ENCODE measurements at places on chromosomes 7 and 10. TPM values are rescaled to one million over a fixed set of nuclear protein-coding genes. Genes with fewer than 3 reads are reported as not detected.

DNA sequence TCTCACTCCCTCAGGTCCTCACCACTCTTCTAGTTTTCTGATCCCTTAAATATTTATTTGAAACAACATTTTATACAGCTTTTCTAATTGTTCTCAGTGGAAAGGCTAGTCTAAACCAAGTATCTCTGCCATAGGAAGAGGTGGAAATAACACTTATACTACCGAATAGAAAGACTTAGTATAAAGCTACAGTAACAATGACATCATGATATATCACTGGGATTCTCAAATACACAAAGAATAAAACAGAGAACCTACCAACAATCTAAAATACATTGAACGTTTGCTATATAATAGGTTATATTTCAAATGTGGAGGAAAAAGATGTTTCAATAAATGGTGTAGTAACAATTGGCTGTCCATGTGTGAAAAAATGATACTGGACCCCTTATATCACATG is 142.9 kb downstream of the KMT2C start:
- no peak for DNase-seq

Gene CUBN
- 2.4 TPM for total RNA-seq

DNA sequence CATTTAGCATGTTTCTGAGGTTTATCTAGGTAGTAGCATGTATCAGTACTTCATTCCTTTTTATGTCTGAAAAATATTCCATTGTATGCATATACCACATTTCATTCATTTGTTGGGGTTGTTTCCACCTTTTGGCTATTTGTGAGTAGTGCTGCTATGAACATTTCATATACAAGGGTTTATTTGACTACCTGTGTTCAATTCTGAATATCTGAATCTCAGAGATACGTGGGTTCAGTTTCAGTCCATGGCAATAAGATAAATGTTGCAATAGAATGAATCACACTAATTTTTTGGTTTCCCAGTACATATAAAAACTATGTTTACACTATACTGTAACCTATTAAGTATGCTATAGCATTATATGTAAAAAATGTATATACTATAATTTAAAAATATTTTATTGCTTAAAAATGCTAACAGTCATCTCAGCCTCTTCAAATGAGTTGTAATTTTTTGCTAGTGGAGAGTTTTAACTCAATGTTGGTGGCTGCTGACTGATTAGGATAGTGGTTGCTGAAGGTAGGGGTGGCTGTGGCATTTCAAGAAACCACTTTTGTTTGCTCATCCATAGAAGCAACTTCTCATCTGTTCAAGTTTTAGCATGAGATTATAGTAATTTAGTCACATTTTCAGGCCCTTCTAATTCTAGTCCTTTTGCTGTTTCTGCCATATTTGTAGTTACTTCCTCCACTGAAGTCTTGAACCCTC is 13.9 kb downstream of the PLEKHA1 start:
- no peak for DNase-seq

DNA sequence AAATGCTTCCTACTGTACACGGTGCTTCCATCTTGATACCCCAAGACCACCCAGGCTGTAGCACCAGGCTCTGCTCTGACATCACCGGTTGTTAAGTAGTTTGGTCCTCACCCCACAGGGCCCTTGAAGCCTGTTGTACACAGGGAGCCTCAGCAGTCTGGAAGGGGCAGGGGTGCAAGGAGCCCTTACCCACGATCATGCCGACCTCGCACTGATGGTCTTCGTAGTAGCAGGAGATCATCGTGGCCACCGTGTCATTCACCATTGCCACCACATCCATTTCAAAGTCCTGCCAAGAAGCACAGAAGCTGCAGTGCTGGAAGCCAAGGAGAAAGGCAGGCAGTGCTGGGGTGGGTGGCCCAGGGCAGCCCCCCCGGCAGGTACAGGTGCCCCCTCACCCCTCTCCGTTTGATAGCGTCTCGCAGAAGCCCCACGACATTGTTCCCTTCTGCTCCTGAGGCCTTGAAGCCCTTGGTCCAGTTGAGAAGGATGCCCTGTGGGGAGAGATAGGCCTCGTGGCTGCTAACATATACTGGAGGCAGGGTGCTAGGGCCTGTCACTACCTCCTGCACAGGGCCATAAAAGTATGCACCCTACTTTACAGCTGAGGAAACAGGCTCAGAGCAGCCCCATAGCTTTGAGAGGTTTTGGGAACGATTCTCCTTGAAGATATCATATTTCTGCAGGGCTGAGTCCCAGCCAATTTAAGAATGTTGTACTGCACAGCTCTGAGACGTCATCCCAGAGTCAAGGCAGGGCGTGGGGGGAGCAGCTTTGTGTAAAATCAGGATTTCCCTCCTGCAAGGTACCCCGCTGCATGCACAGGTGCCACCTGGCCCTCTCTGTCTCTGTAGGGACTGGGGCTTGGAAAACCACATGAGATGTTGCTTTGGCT is 8.7 kb upstream of the MYL7 start:
- no peak for DNase-seq

Gene INHBA
- total RNA-seq: 2.9 TPM

- no peak for DNase-seq
These were observed 231.3 kb upstream of the SH2B2 start for GRCh38 chr7:102055181-102055976.

Gene ERVW-1
- total RNA-seq: not detected

- no peak for DNase-seq
These were observed 259.2 kb downstream of the HDAC9 start for GRCh38 chr7:18754766-18755165.

Gene CRHR2
- total RNA-seq: 0.34 TPM

DNA sequence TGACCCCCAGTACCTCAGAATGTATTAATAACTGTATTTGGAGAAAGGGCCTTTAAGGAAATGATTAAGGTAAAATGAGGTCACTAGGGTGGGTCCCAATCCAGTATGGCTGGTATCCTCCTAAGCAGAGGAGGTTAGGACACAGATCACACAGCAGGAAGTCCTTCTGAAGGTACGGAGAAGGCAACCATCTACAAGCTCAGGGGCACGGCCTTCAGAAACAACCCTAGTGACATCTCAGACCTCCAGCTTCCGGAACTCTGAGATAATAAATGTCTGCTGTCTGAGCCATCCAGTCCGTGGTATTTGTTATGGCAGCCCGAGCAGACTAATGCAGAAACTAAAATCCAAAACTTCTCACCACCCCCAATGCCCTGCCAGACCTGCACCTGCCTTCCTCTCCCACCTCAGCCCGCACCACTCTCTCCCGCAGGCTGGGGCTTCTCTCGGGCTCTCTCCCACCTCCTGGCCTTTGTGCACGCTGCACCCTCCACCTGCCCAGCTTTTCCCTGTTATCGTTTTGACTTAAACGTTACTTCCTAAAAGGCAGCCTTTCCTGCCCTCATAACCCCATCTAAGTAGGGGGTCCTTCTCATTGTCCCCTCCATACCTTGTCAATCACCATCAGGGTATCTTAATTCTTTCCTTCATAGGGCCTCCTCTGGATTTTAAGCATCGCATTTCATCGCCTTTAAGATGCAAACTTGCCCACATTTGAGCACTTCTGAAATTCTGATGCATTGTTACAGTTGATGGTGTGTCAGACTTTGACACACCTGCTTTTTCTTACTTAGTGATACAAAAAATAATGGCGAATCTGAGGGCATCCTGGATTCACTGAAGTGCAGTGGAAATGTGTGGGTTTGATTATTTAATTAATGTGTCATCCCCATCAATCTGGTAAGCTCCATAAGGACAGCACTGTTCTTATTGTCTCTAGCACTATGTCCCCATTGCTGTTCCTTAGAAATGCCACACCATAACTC is 32.2 kb upstream of the AQP1 start:
- DNase-seq: no peak

Gene NPFFR1
- total RNA-seq: 0.05 TPM

DNA sequence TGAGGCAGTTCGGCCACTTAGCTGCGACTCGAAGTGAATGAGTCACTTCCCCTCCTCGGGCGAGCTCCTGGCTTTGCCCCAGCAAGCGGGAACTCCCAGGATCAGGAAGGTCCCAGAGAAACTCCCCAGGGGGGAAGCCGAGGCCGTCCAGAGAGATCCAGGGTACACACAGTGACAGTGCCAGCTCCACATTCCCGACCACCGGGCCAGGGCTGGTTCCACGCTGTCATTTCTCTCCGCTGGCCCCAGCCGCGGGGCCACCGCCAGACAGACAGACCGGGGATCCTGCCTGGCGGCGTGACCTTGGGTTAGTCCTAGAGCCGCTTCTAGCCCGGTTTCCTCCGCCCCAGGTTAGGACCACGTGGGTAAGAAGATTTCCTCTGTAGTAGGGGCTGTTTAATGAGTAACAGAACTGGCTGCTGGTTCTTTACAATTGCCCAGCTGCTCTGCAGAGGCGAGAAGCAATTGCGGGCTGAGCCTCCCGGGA is 463 bp upstream of the UPP1 start:
- peak; percentile 93 for DNase-seq

Gene GIGYF1
- 44.9 TPM for total RNA-seq

Gene LRRTM3
- 0.13 TPM for total RNA-seq

- no peak for DNase-seq
These were observed 97.2 kb downstream of the KMT2C start for GRCh38 chr7:152338561-152338960.

GRCh38 chr10:132447446-132448247 is 50.6 kb downstream of the PWWP2B start:
- peak; percentile 82 for DNase-seq

Gene BTBD16
- total RNA-seq: 51.2 TPM

All from ureter (tissue), 1 donor.